AG09319 (cell line): ENCODE measurements at places on chromosomes 1 and 21.

- DNase-seq = no peak
Observed at GRCh38 chr21:36701756-36702621, 3.1 kb downstream of the SIM2 start.

DNA sequence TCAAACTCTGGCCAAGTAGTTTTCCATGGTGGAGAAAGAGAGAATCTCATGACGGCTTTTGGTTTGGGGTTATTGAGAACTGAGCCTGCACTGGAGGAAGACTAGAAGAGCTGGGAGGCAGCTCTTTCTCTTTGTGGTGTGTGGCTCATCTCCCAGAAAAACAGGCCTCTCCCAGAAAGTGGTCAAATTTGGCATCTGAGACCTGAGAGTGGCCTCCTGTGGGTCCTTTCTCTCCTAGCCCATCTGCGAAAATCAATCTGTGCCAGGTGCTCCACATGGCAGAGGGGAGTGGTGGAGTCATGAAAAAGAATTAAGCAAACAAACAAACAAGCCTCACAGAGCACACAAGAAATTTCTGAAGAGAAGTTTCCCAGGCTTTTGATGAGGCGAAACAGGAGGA, 305.0 kb downstream of the ST6GALNAC3 start:
- DNase-seq = no peak

- no peak for DNase-seq
Observed at GRCh38 chr21:26840912-26841311, 4.3 kb downstream of the ADAMTS1 start.

DNA sequence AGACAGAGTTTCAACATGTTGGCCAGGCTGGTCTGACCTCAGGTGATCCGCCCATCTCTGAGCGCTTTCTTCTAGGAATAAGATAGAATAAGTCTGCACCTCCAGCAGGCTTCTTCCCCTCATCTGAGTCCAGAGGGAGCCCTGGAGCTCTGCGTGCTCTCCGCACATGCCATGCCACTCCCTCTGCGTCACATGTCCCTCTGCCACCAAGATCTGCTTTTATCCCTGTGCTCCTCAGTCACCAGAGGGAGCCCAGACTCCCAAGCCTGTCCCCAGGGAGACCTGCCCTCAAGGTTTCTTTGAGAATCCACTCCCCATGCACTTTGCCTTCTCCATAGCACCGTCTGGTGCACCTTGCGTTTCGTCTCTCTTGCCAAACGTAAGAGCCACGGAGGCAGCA, 213.0 kb downstream of the CAMTA1 start:
- no peak for DNase-seq

DNA sequence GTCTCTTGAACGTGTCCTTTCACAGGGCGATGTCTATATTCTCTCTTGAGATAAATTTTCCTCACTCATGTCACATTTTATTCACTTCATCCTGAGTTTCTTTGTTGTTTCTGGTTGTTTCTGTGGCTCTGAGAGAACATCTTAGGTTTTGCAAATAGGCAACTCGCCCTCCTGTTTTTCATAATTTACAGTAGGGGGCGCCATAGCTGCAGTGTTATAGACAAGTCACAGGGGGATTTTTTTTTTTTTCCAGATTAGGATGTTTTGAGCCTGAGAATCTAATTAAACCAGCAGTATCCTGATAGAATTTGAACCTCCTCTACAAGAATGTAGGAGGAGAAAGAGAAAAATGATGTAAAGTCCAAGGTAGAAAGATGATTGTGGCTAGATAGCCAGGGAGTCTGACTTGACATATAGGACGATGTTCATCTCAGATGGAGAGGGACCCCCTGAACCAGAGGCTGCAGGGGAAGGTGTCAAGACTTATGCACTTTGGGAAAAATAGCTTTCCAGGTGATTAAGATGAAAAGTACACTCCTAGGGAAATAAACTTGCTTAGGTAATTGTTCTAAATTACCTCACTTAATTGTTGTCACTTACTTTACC, 76.3 kb downstream of the ZP4 start:
- DNase-seq = no peak

DNA sequence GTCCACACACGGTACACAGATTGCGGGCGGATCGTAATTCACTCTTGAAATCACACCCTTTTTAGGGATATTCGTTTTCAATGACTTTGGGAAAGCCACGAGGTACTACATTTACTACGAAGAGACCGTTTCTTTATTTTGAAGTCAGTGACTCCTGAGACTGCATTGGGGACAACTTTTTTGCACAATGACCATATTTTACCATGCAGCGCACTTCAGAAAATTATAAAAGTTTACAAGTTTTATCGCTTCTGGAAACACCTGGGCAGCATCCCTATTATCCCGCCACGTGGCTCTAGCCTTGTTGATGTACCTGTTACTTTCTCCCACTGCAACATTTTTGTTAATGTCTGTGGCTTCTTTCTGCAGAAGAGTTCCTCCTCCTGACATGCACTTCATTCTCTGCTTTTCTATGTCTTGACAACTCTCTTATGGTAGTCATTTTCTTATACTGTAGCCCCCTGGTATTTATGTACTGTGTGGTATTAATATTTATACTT, 1.3 kb upstream of the AKT3 start:
- no peak for DNase-seq

DNA sequence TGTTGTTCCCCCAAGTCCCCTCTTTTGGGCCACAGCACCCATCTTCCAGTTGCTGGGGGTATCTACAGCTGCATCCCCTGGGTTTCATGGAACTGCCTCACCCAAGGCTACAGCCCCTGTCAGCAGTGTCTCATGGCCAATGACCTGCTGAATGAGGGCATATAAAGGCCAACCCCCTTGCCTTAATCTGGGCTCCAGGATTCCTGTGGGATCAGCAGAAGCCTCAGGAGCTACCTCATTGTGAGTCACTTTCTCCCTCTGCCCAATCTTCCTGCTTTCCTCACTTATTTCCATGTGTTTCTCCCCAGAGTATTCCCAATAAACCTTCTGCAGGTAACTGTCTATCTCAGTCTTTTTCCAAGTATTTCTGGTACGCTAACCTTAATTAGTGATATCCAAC, 37.3 kb upstream of the SYT14 start:
- DNase-seq = peak; percentile 19

DNA sequence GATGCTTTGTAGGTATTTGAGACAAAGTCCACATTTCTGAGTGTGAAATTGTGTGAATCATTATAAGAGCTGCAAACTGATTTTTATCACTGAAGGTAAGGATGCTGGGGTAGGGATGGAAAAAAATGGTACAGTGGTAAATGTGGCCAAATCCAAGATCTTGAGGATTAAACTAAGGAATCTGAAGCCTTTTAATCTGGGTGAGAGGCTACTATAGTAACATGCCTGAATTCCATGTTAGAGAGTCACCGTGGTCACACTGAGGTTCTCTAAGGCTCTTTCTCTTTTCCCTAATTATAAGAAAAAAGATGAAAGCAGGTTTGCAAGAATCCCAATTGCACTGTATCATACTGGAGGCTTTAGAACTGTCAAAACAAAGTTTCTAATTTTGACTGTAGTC, 17.6 kb downstream of the PTGER3 start:
- no peak for DNase-seq

DNA sequence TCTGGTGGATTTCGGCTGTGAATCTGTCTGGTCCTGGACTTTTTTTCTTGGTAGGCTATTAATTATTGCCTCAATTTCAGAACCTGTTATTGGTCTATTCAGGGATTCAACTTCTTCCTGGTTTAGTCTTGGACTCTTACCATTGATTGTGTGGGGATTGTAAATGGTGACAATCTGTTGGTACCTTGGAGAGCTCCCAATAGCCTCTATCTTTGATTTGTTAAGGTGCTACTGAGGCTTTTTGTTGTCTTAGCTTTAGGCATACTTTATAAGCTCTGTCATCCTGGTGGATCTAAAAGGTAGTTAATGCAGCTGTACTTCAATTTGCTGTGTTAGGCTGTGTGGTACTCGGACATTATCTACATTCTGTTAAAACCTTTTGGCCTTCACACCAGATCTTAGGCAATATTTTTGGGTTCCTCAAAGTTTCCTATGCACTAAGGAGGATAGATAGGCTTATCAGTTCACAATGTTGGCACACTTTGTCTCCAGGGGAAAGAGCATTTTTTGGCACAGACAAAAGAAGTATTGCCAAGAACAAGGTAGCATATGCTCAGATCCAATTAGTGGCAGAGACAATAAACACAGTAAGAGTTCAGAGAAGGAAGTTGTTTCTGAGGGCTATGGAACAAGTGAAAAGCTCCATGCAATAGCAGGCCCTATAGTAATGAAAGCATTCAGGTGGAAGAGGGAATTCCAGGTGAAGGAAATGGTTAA, 230.4 kb downstream of the PDE4B start:
- DNase-seq = no peak

DNA sequence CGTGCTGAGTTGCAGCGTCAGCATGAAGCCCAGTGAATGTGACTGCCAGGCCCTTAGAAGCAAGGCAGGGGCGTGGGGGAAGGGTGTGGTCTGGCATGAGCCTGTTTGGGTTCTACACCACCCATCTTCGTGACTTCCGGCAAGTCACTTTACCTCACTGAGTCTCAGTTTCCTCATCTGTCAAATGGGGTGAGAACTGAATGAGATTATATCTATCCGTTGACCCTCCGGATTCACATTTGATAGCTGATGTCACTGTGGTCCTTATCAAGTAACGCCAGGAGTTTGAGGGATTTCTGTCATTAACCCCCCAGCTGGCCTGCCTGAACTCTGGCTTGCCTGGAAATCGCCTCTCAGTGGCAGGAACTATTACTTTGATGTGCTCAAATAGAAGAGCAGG, 15.6 kb downstream of the MRPL37 start:
- no peak for DNase-seq

GRCh38 chr1:244887281-244887680, 22.9 kb upstream of the HNRNPU start:
- no peak for DNase-seq
